ENCODE measurements at places on chromosomes 7 and 10. TPM values are rescaled to one million over a fixed set of nuclear protein-coding genes. Genes with fewer than 3 reads are reported as not detected.
A peak's percentile ranks its signal among the peaks of the same experiment; 100 is the strongest.

DNA sequence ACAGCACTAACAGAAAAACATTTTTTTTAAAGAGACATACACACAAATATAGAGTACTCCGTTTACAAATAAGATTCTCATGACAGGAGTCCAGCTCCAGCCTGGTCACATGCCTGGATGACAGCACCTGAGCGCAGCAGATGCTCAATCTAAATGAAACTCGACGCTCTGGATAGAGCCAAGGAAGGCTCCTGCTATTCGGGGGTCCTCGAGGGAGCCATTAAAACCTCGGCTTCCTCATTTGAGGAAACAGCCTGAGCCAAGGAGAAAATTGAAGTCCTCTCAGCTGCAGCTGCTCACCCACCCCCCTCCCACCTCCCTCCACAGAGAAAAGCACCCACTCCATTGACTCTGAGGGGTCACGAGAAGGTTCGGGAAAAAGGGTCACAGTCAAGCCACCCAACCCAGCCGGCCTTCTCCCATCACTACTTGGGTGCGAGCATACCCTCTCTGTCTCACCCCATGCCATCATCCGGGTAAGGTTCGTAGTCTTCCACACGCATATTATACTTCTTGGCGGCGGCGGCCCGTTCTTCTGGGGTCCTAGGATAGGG lies 673 bp downstream of the NDUFB8 start:
- no peaks in the 10 kb centered on the region for H3K4me1 ChIP-seq
- DNase-seq: no peak
- no peaks in the 10 kb centered on the region for H3K27me3 ChIP-seq
- H3K27ac ChIP-seq: peak overlapping the region; percentile 82

- H3K27ac ChIP-seq: no peak overlapping the region
- H3K36me3 ChIP-seq: no peaks in the 10 kb centered on the region
- no peak for DNase-seq
- H3K4me3 ChIP-seq: no peak overlapping the region
Measured at GRCh38 chr7:89666136-89666835, 488.0 kb upstream of the STEAP1 start.

The UNCX gene
- total RNA-seq: not detected

The SEPTIN7 gene
- 79.4 TPM for total RNA-seq

DNA sequence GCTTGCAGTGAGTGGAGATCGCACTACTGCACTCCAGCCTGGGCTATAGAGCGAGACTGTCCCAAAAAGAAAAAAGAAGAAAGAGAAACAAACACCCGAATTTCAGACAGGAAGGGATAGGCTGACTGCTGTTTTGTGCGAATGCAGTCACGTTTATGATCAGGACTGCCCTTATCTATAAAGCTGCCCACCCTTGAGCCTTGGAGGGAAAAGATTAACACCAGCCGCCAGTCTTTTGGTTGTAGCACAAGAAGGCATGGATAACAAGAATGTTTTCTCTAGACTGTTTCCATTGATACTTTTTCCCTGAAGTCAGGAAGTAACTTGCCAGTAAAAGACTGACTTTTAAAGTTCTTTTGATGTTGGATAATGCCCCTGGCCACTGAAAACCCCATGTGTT lies 314.0 kb downstream of the BICC1 start:
- H3K27ac ChIP-seq: no peak overlapping the region
- H3K4me3 ChIP-seq: no peak overlapping the region
- H3K36me3 ChIP-seq: no peaks in the 10 kb centered on the region
- no peak for DNase-seq
- no peaks in the 10 kb centered on the region for H3K4me1 ChIP-seq
- no peaks in the 10 kb centered on the region for H3K27me3 ChIP-seq

DNA sequence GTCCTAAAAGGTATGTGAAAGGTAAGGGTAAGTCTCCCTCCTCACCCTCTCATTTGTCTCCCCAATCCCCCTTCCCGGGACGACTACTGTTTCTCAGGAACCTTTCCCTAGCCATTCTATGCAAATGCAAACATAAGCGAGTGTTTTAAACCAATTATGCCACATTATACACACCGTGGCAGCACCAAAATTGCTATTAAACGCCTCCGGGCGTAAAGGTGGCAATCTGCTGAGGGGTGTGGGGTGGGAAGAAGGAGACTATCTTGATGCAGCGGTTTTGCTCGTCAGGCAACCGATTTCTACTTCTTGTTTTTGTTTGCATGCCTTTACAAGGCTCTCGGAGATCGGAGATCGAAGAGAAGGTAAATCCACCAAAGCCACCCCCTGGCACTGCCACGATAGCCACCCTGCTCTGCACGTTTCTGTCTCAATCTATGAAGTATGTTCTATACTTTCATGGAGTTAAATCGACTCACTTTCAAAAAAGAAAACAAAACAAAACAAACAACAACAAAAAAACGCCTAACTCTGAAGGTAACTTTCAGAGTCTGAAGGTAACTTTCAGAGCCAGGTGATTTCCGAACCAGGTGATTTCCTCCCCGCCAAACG lies 46.0 kb upstream of the CDK1 start:
- no peaks in the 10 kb centered on the region for H3K27me3 ChIP-seq
- peak overlapping the region; percentile 87 for H3K27ac ChIP-seq
- H3K36me3 ChIP-seq: no peaks in the 10 kb centered on the region
- peaks cover 3% of the 10 kb centered on the region for H3K4me1 ChIP-seq

DNA sequence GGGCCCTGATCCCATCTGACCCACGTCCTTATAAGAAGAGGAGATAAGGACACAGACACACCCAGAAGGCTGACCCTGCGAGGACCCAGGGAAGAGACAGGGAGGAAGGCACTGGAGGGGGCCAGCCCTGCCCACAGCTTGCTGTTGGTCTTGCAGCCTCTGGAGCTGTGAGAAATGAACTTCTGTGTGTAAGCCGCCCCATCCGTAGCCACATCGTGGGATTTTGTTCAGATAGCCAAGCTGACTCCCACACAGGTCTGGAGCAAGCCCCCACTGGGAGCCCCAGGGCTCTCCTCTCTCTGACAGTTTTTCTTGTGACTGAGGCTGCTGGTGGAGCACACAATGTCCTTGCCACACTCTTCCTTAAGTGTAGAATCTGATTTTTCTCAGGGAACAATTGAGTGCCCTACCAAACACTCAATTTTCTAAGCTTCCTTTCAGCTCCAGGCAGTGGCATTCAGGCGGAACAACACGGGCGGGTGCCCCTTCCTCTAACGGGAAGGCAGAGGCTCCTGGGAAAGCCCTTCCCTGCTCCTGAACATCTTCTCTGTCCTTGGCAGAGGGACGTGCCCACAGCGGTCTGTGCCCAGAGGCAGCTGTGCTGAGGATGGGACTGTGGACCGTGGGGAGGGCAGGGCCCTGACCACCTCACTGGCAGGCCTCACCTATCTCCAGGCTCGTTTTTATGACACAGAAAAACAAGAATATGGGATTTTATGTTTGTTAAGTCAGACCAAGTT lies 160.6 kb upstream of the SHH start:
- DNase-seq: peak; percentile 35
- no peaks in the 10 kb centered on the region for H3K36me3 ChIP-seq
- no peak overlapping the region for H3K4me3 ChIP-seq
- no peaks in the 10 kb centered on the region for H3K4me1 ChIP-seq

DNA sequence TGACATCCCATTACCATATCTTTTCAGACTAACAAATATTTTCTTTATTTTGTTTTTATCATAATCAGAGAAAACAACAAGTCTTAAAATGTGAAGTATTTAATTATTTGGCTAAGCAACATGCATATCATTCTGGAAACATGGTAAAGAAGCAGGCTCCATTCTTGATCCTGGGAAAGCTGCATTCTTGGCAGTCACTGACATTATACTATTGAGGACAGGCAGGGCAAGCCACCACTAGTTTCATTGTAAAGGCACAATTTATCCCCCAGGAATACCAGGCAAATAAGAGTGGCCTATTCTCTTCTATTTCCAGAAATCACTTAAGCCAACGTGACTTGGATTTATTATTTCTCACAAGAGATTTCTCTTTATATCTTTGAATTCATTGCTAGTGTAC lies 153.8 kb upstream of the AKR1E2 start:
- no peaks in the 10 kb centered on the region for H3K36me3 ChIP-seq
- DNase-seq: no peak
- no peaks in the 10 kb centered on the region for H3K27me3 ChIP-seq
- no peak overlapping the region for H3K27ac ChIP-seq

The CC2D2B gene
- total RNA-seq: 1.9 TPM

DNA sequence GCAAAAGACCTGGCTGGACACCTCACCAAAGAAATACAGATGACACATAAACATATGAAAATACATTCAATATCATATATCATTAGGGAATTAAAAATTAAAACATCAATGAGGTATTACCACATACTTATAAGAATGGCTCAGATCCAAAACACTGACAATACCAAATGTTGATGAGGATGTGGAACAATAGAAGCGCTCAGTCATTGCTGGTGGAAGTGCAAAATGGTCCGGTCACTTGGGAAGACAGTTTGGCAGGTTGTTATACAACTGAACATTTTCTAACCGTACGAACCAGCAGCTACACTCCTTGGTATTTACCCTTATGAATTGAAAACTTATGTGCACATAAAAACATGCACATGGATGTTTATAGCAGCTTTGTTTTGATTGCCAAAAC lies 38.5 kb downstream of the ZMYND11 start:
- H3K27me3 ChIP-seq: no peaks in the 10 kb centered on the region
- H3K4me1 ChIP-seq: no peaks in the 10 kb centered on the region
- H3K36me3 ChIP-seq: no peaks in the 10 kb centered on the region
- H3K4me3 ChIP-seq: no peak overlapping the region

DNA sequence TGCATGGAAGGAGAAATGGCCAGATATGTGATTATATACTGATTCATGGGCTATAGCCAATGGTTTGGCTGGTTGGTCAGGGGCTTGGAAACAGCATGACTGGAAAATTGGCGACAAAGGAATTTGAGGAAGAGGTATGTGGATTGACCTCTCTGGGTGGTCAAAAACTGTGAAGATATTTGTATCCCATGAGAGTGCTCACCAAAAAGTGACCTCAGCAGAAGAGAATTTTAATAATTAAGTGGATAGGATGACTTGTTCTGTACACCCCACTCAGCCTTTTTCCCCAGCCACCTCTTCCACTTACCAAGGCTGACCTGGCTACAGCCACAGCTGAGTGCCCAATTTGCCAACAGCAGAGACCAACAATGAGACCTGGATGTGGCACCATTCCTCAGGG lies 146.7 kb downstream of the GPR37 start:
- H3K4me3 ChIP-seq: no peak overlapping the region
- DNase-seq: no peak
- no peaks in the 10 kb centered on the region for H3K4me1 ChIP-seq
- no peak overlapping the region for H3K27ac ChIP-seq
- H3K27me3 ChIP-seq: no peaks in the 10 kb centered on the region
- H3K36me3 ChIP-seq: no peaks in the 10 kb centered on the region

- H3K27me3 ChIP-seq: no peaks in the 10 kb centered on the region
- H3K4me3 ChIP-seq: no peak overlapping the region
- no peaks in the 10 kb centered on the region for H3K4me1 ChIP-seq
- no peak for DNase-seq
- no peak overlapping the region for H3K27ac ChIP-seq
Measured at GRCh38 chr7:111232249-111233084, 141.5 kb downstream of the LRRN3 start.

DNA sequence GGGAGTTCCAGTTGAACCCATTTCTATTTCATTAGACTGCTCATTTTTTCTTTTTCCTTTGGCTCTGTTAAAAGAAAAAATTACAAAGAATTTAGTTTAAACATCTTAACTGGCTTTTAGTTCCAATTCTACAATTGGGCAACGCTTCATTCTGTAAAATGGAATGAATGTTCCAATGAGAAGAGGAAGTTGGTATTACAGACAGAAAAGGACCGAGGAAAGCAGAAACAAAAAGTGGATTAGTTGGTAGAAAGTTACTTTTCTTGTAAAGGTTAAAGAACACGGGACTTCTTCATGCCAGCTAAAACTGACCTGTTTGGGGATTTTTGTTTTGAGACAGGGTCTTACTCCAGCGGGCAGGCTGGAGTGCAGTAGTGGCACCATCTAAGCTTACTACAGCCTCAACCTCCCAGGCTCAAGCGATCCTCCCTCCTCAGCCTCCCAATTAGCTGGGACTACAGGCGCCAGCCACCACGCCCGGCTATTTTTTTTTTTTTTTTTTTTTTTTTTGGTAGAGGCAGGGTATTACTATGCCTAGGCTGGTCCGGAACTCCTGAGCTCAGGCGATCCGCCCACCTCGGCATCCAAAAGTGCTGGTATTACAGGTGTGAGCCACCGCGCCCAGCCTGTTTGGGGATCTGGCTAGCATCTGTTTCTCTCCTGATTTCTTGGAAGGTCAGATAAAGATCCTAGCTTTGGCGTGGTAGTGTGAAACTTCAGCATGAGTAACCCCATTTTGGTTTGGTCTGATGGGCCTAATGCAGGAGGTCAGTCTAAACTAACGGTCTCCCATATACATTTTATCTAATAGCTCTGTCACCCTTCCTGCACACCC lies 1.3 kb upstream of the VDAC2 start:
- no peaks in the 10 kb centered on the region for H3K27me3 ChIP-seq
- peak overlapping the region; percentile 99 for H3K27ac ChIP-seq
- H3K4me3 ChIP-seq: peak overlapping the region; percentile 74
- H3K4me1 ChIP-seq: peaks cover 4% of the 10 kb centered on the region
- H3K36me3 ChIP-seq: no peaks in the 10 kb centered on the region

- H3K4me3 ChIP-seq: no peak overlapping the region
- H3K27me3 ChIP-seq: no peaks in the 10 kb centered on the region
- H3K36me3 ChIP-seq: no peaks in the 10 kb centered on the region
- no peaks in the 10 kb centered on the region for H3K4me1 ChIP-seq
- no peak for DNase-seq
Measured at GRCh38 chr7:14179781-14180180, 190.3 kb upstream of the ETV1 start.

The OR2A12 gene
- total RNA-seq: not detected

GRCh38 chr7:130982160-130982638 lies 248.2 kb upstream of the KLF14 start:
- H3K27ac ChIP-seq: no peak overlapping the region
- no peak overlapping the region for H3K4me3 ChIP-seq
- H3K36me3 ChIP-seq: peaks cover 8% of the 10 kb centered on the region
- no peaks in the 10 kb centered on the region for H3K4me1 ChIP-seq
- DNase-seq: no peak
- H3K27me3 ChIP-seq: no peaks in the 10 kb centered on the region

GRCh38 chr10:127527891-127528290 lies 21.2 kb upstream of the NPS start:
- no peak for DNase-seq
- no peak overlapping the region for H3K4me3 ChIP-seq
- H3K27ac ChIP-seq: no peak overlapping the region
- H3K27me3 ChIP-seq: no peaks in the 10 kb centered on the region
- no peaks in the 10 kb centered on the region for H3K36me3 ChIP-seq

The HABP2 gene
- total RNA-seq: not detected

The NUDT13 gene
- 2.5 TPM for total RNA-seq

DNA sequence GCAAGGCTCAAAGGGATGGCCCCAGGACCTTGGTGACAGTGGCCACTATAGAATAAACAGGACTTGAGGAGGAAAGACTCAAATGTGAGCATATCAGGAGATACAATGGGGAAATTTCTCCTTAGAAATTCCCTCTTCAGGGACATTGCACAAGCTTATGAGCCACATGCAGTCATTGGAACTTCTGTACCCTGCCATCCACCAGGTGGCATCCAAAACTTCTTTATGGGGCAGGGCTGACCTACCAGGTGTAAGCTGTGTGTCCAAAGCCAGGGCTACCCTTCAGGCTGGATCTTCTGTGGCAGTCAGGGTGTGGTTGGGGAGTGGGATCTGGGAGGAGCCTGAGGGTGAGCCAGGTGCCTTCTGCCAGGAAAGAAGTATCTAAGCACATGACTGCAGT lies 36.6 kb upstream of the LRRC18 start:
- no peak overlapping the region for H3K27ac ChIP-seq
- no peak for DNase-seq
- H3K4me3 ChIP-seq: no peak overlapping the region
- no peaks in the 10 kb centered on the region for H3K27me3 ChIP-seq
- H3K4me1 ChIP-seq: no peaks in the 10 kb centered on the region
- H3K36me3 ChIP-seq: no peaks in the 10 kb centered on the region

The OR13A1 gene
- total RNA-seq: not detected

Measured in Peyer's patch (tissue), 4 donors.